ENCODE measurements at places on chromosomes 2 and 18. TPM values are rescaled to one million over a fixed set of nuclear protein-coding genes. Genes with fewer than 3 reads are reported as not detected.

GRCh38 chr18:24695168-24695567 lies 234.7 kb downstream of the HRH4 start:
- no peak for DNase-seq
- no peaks in the 10 kb centered on the region for H3K4me1 ChIP-seq
- H3K27ac ChIP-seq = no peak overlapping the region
- H3K4me3 ChIP-seq = no peak overlapping the region
- H3K27me3 ChIP-seq = no peaks in the 10 kb centered on the region

ELOA2 gene
- not detected for total RNA-seq

GPR75 gene
- 1.1 TPM for total RNA-seq

NCKAP5 gene
- 0.43 TPM for total RNA-seq

PARD6G gene
- total RNA-seq = 21.8 TPM
